Activated CD4-positive, alpha-beta T cell treated with anti-CD3 and anti-CD28 coated beads, Interleukin-2, amount 10 ng/mL, durations not matched to agents 7 days and 5 days (primary cell): ENCODE measurements at places on chromosomes 7 and 10.

DNA sequence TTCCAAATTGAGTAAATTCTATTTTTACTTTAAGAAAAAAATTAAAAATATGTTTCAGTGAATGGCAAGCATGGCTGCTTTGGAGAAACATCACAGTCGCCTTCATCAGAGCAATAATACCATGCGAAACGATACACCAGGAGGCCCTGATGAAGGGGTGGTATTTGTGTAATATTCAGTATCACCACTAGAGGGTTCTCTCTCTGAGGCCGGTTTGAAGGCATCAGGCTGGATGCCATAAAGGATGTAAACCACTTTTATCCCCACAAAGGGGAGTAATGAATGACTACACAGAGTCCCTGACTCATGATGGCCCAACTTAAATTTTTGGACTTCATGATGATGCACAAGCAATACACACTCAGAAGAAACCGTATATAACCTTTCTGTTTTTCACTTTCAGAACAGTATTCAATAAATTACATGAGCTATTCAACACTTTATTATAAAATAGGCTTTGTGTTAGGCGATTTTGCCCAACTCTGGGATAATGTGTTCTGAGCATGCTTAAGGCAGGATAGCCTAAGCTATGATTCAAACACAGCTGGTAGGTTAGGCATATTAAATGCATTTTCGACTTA, 95.5 kb downstream of the PPP1R17 start:
- peak; percentile 6 for DNase-seq

DNA sequence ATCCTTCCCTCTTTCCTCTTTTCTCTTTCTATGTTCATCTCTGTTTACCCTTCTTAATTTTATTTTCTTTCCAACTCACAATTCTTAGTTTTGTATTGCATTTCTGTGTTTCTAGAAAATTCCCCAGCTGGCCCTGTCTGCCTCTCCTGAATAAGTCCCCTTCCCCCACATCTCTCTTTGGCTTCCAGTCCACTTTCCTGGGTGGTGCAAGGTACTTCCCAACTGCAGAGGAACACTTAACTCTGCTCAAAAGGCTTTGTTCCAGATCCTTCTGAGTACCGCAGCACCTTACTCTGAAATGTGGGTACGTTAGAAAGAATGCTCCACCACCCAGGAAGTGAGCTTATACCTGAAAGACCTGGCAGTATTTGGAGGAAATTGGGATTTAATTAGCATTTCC, 227.0 kb downstream of the TMEM178B start:
- no peak for DNase-seq

DNA sequence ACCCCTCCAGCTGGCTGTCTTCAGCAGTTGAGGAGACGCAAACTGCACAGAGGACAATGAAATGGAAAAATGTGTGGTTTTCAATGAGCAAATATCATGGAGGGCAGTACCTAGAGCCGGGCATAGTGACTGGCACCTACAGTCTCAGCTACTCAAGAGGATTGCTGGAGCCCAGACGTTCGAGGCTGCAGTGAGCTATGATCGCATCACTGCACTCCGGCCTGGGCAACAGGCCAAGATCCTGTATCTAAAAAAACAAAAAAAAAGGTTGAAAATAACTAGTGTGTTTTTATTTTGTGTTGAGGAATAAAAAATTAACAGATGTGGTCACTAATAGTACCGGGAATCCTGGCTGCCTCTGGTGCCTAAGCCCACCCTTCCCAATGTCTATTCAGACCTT, 345.5 kb downstream of the GALNT17 start:
- DNase-seq: no peak

- no peak for DNase-seq
These were observed 2.9 kb upstream of the IGF2BP3 start for GRCh38 chr7:23472956-23473843.
